CD4-positive, CD25-positive, alpha-beta regulatory T cell (primary cell): ENCODE measurements at places on chromosomes 3 and 15. TPM values are rescaled to one million over a fixed set of nuclear protein-coding genes. Genes with fewer than 3 reads are reported as not detected.

DNA sequence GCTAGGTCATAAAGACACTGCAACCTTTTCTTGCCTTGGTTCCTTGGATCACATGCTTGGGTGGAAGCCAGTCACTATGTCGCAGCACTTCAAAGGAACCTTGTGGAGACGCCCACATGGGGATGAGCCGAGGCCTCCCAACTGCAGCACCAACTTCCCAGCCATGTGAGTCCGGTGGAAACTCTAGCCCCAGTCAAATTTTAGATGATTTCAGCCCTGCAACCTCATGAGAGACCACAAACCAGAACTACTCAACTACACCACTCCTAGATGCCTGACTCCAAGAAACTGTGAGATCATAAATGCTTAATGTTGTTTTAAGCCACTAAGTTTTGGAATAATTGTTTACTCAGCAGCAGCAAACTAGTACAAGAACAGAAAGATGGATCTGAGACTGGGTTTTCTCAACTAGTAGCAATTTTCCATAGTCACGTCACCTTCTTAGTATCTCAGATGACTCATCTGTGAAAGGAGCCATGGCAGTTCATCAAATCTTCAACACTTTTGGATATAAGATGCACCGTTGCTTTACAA, 86.5 kb downstream of the MB21D2 start:
- H3K27me3 ChIP-seq: no peaks in the 10 kb centered on the region
- H3K27ac ChIP-seq: no peak overlapping the region
- H3K4me3 ChIP-seq: no peak overlapping the region
- no peaks in the 10 kb centered on the region for H3K36me3 ChIP-seq

DNA sequence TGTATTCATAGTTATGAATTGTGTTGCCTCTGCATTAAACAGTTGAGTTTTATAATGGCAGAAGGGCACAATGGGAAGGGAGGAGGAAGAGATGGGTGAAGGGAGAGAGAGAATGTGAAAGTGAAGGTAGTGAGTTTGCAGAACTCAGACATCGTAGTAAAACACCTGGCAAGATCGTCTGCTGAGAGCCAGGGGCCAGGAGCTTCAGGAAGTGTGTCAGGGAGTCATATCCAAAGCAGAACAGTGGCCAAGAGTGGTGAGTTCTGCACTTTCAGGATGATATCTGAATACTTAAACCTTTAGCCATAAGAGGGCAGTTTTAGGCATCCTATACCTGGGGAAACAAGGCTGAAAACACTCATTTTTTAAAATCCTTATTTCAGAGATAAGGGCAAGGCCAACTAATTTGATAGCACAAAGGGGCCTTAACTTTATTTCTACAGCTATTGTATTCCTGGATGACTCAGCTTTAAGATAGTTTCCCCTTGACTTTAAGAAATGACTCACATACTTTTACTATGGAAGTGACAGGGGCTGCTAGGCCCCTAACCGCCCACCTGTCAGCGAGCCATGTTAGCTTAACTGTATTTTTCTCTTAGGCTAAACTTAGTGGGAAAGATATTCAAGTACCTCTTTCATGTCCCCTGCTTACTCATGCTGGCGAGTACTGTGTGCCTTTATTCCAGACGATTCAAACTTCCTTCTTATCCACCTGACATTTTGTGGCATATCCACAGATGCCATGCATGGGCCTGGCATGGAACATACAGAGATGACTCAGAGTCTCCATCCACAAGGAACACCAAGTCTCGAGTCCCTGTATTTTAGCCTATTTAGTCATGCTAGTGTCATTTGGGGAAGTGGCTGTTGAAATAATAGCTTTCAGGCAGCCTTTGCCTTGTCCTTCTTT, 53.9 kb downstream of the RLBP1 start:
- H3K27me3 ChIP-seq: no peaks in the 10 kb centered on the region
- no peaks in the 10 kb centered on the region for H3K4me1 ChIP-seq
- no peak for DNase-seq
- H3K36me3 ChIP-seq: peaks cover 19% of the 10 kb centered on the region
- H3K27ac ChIP-seq: no peak overlapping the region

The STARD5 gene
- polyA plus RNA-seq: 4.0 TPM

The ADAMTS17 gene
- 0.20 TPM for polyA plus RNA-seq

The LAMB2 gene
- polyA plus RNA-seq: not detected
